Vagina (tissue), 2 donors: ENCODE measurements at places on chromosomes 7 and 10. TPM values are rescaled to one million over a fixed set of nuclear protein-coding genes. Genes with fewer than 3 reads are reported as not detected.

- H3K27ac ChIP-seq = peak within 1 kb of the TSS; percentile 65
- no peaks in the 10 kb centered on the region for H3K27me3 ChIP-seq
- H3K4me1 ChIP-seq = peaks cover 12% of the 10 kb centered on the region
- H3K4me3 ChIP-seq = peak within 1 kb of the TSS; percentile 54
Measured at GRCh38 chr7:87600130-87601124, at the start of gene ABCB1. Gene ABCB1 (minus strand): TSS chr7:87600884. CDS start chr7:87600184, 700 bp downstream.

GRCh38 chr7:158976468-158976848 lies 120.1 kb downstream of the DYNC2I1 start:
- no peak for DNase-seq
- H3K27ac ChIP-seq = peak overlapping the region; percentile 54
- peak overlapping the region; percentile 34 for H3K4me3 ChIP-seq
- peaks cover 28% of the 10 kb centered on the region for H3K4me1 ChIP-seq

- no peaks in the 10 kb centered on the region for H3K36me3 ChIP-seq
- no peak overlapping the region for H3K27ac ChIP-seq
- no peak for DNase-seq
- no peaks in the 10 kb centered on the region for H3K4me1 ChIP-seq
- no peak overlapping the region for H3K4me3 ChIP-seq
- no peaks in the 10 kb centered on the region for H3K27me3 ChIP-seq
Measured at GRCh38 chr10:122988501-122988900, 8.3 kb downstream of the PSTK start.

- DNase-seq = no peak
- no peak overlapping the region for H3K27ac ChIP-seq
- no peak overlapping the region for H3K4me3 ChIP-seq
- H3K27me3 ChIP-seq = no peaks in the 10 kb centered on the region
- H3K4me1 ChIP-seq = peaks cover 40% of the 10 kb centered on the region
Measured at GRCh38 chr7:42210333-42210732, 26.7 kb downstream of the GLI3 start.

DNA sequence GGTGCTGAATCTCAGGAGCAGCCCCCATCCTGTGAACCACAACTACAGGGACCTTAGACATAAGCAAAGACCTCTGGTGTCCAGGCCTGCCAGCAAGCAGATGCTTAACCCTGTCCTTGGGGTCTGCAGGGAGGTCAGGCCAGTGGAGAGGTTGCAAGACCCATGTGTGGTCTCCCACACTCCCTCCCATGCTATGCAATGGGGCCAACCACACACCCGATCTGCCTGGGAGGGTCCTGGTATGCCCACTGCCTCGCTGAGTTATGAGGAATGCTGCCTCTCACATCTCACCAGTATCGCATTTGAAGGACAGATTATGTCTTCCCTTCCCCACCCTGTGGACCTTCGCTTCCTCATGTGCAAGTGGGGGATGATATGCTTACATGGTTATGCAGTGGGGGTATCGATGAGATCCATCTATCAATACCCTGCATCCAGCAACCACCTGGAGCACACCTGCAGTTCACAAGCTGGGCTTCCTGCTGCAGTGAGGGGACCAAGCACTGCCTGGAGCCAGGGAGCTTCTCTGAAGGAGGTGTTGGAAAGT lies 191.6 kb downstream of the ZNF716 start:
- DNase-seq = no peak
- no peaks in the 10 kb centered on the region for H3K27me3 ChIP-seq
- H3K27ac ChIP-seq = no peak overlapping the region
- no peaks in the 10 kb centered on the region for H3K4me1 ChIP-seq
- no peaks in the 10 kb centered on the region for H3K36me3 ChIP-seq

SPDYE1 gene
- not detected for total RNA-seq

PRKG1 gene
- total RNA-seq = 17.9 TPM

ELFN1 gene
- total RNA-seq = 2.2 TPM
